ENCODE measurements at places on chromosomes 12 and 14.

DNA sequence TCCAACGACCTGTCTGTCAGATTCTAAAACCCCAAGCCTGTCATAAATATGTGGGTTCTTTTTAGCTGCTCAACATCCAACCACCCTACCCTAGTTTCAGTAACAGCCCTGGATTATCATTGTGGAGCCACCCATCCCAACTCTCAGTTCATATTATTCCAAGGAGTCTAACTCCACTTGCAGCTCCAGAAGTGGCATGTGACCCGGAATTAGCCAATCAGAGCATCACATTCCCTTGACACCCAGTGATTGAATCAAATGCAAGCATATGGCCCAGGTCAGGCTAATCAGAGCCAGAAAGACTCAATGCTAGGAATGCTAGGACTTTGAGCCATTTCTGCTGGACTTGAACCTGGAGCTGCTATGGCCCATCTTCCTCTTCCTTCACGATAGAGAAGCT is 17.1 kb upstream of the HSP90B1 start:
- H3K36me3 ChIP-seq, result peaks cover 2% of the 10 kb centered on the region
- no peak for DNase-seq
- H3K27me3 ChIP-seq, result peaks cover 17% of the 10 kb centered on the region
- no peak overlapping the region for H3K27ac ChIP-seq

DNA sequence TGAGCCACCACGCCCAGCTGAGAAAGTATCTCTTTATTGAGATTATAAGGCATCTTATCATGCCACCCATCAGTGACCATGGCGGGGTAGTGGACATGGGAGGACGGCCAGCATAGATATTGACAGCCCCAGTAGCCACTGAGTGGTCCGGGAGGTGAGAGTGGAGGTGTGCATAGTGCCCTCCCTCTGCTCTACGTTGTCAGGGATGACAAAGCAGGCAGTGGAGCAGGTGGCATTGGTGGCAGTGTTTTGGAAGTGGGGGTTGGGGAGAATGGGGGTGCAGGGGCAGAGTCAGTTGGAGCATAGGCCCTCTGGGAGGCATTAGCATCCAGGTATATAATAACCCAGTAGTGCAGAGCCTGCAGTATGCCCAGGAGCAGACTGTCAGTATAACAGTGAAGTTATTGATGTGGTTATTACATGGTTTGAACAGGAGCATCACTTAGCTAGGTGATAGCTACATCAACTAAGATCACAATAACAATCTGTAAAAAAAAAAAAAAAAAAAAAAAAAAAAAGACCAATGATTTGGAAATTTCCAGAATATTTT is 41.1 kb downstream of the GNG2 start:
- H3K4me1 ChIP-seq, result peaks cover 76% of the 10 kb centered on the region
- H3K4me3 ChIP-seq, result peak overlapping the region; percentile 17
- H3K36me3 ChIP-seq, result peaks cover 47% of the 10 kb centered on the region
- no peaks in the 10 kb centered on the region for H3K27me3 ChIP-seq

DNA sequence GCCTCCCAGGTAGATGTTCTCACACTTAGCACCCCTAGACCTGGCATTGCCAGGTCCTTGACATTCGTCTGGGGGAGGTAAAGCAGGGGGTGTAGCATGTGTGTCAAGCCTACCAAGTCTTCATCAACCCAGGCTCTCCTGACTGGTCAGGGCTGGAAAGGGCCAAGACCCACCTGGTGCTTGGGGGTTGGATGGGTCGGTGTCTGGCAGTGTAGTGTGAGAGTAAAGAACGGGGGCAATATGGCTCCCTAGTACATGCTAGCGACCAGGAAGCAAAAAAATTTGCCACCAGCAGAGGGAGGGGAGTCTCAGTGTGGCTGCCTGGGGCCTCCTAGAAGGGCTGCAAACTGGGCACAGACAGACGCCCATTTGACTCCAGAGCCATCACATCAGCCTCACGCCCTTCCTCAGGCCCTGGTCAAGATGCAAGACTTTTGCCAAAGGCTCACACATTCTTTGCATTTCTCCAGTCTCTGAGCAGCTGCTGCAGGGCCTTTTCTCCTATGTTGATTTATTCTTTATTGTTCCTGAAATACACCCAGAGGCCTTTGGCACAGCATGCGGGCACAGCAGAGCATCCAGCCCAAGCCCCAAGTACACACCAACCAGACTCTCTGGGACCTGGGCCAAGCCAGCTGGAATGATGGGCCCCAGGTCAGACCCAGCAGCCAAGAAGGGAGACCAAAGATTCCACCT is 38.3 kb upstream of the PNMA1 start:
- H3K27me3 ChIP-seq, result no peaks in the 10 kb centered on the region
- DNase-seq, result no peak
- peaks cover 18% of the 10 kb centered on the region for H3K36me3 ChIP-seq
- peak overlapping the region; percentile 98 for H3K27ac ChIP-seq

- H3K27ac ChIP-seq, result no peak overlapping the region
- DNase-seq, result no peak
- H3K4me3 ChIP-seq, result no peak overlapping the region
- no peaks in the 10 kb centered on the region for H3K36me3 ChIP-seq
- H3K4me1 ChIP-seq, result no peaks in the 10 kb centered on the region
- peaks cover 7% of the 10 kb centered on the region for H3K27me3 ChIP-seq
Measured at GRCh38 chr12:24233519-24234246, 284.2 kb upstream of the SOX5 start.

- no peak for DNase-seq
- no peaks in the 10 kb centered on the region for H3K4me1 ChIP-seq
- no peak overlapping the region for H3K4me3 ChIP-seq
- H3K36me3 ChIP-seq, result no peaks in the 10 kb centered on the region
- H3K27ac ChIP-seq, result no peak overlapping the region
Measured at GRCh38 chr14:96710060-96710666, 87.0 kb upstream of the VRK1 start.

DNA sequence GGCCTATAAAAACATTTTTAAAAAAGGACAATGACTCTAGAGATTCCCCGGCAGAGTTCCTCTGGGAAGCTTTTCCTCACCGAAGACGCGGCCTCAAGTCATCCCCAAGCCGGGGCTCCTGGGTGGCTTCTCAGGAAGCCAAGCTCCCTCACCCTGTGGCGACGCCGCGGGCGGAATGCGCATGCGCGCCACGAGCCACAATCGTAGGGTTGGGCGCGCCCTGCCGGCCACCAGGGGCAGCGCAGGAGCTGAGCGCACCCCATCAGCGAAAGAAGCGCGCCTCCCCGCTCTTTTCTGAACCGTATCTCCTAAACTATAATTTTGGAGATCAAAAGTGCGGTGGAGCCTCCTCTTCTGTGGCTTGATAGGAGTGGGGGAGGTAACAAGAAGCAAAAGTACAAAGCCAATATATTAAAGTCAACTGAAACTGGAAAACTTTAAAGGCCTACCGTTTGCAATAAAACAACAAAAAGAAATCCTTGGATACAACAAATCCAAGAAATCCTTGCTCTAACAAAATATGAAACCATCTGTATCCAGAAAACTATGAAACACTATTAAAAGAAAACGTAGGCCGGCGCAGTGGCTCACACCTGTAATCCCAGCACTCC is 17.4 kb upstream of the CHFR start:
- H3K27me3 ChIP-seq, result no peaks in the 10 kb centered on the region
- H3K4me3 ChIP-seq, result peak overlapping the region; percentile 38
- DNase-seq, result peak; percentile 75
- H3K27ac ChIP-seq, result peak overlapping the region; percentile 80
- peaks cover 11% of the 10 kb centered on the region for H3K36me3 ChIP-seq

GRCh38 chr12:34398706-34399630 is 376.7 kb downstream of the ALG10 start:
- H3K36me3 ChIP-seq, result no peaks in the 10 kb centered on the region
- no peak overlapping the region for H3K4me3 ChIP-seq
- DNase-seq, result peak; percentile 6
- H3K27ac ChIP-seq, result no peak overlapping the region

DNA sequence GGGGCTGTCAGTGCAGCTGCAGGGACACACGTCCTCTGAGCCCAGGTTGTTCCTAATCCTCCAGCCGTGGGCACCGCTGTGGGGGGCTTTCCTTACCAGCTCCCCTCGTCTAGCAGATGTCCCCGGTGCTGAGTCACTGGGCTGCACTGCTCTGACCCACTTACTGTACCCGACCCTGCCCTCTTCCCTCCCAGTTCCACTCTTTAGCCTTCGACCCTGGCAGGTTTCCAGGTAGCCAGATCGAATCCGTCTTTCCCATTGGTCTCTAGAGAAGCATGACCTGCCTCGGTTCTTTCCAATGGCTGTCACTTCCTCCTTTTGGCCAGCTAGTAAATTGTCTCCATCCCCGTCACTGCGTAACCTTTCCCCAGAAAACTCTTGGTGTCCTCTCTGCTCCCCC is 48.4 kb downstream of the ELK3 start:
- peaks cover 57% of the 10 kb centered on the region for H3K4me1 ChIP-seq
- H3K4me3 ChIP-seq, result peak overlapping the region; percentile 73
- H3K27ac ChIP-seq, result peak overlapping the region; percentile 98
- no peaks in the 10 kb centered on the region for H3K27me3 ChIP-seq

DNA sequence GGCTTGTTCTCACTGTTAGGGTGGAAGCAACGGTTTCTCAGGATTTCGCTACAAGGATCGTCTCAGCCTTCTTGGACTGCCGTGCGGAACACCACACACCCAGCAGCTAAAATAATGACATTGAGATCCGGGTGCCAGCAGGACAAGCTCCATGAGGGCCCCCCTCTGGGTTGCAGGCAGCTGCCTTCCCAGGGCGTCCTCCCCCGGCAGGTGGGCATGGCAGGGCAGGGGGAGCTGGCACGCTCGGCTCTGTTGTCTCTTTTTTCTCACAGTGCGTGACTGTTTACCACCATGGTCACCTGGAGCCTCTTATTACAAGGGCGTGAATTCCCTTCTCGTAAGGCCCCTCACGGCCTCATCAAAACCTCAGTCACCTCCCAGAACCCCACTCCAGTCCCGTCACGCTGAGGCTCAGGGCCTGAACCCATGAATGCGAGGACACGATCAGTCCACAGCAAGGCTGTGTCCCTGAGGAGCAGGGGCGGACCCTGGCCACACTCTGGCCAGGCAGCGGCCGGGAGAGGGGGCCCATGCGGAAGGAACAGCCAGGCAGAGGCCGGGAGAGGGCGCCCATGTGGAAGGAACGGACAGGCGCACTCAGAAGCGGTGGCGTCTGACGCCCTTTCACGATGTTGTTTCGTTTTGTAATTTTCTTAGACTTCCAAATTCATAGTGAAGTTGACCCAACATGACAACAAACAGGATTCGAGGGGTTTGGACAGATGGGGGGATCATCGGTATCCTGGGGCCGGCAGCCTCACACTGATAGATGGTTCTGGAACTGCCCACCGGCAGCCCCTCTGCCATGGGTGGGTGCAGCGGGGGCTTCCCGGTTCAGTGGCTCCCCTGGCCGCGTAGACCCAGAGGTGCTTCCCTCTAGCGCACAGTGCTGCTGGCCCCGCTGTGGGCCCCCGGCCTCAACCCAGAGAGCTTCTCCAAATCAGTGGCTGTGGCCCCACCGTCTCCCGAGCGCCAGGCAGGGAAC is 10.0 kb downstream of the LRCOL1 start:
- H3K36me3 ChIP-seq, result peaks cover 15% of the 10 kb centered on the region
- peaks cover 57% of the 10 kb centered on the region for H3K27me3 ChIP-seq
- peaks cover 26% of the 10 kb centered on the region for H3K4me1 ChIP-seq
- DNase-seq, result no peak
- H3K4me3 ChIP-seq, result peak overlapping the region; percentile 70

GRCh38 chr12:27644158-27644845 is 51.9 kb upstream of the REP15 start:
- no peaks in the 10 kb centered on the region for H3K36me3 ChIP-seq
- no peaks in the 10 kb centered on the region for H3K27me3 ChIP-seq
- H3K4me3 ChIP-seq, result no peak overlapping the region
- no peaks in the 10 kb centered on the region for H3K4me1 ChIP-seq
- no peak overlapping the region for H3K27ac ChIP-seq

- no peak overlapping the region for H3K27ac ChIP-seq
- DNase-seq, result no peak
- peaks cover 24% of the 10 kb centered on the region for H3K27me3 ChIP-seq
- no peaks in the 10 kb centered on the region for H3K4me1 ChIP-seq
Measured at GRCh38 chr14:76093077-76093476, 58.6 kb upstream of the GPATCH2L start.

GRCh38 chr12:126910570-126910969 is 1356.4 kb upstream of the TMEM132C start:
- no peak for DNase-seq
- H3K4me1 ChIP-seq, result no peaks in the 10 kb centered on the region
- no peak overlapping the region for H3K27ac ChIP-seq
- no peaks in the 10 kb centered on the region for H3K36me3 ChIP-seq
- peaks cover 16% of the 10 kb centered on the region for H3K27me3 ChIP-seq

GRCh38 chr12:103930787-103931735 is 851 bp downstream of the HSP90B1 start:
- H3K27ac ChIP-seq, result peak overlapping the region; percentile 98
- peaks cover 57% of the 10 kb centered on the region for H3K36me3 ChIP-seq
- DNase-seq, result no peak
- peaks cover 73% of the 10 kb centered on the region for H3K4me1 ChIP-seq
- no peaks in the 10 kb centered on the region for H3K27me3 ChIP-seq

DNA sequence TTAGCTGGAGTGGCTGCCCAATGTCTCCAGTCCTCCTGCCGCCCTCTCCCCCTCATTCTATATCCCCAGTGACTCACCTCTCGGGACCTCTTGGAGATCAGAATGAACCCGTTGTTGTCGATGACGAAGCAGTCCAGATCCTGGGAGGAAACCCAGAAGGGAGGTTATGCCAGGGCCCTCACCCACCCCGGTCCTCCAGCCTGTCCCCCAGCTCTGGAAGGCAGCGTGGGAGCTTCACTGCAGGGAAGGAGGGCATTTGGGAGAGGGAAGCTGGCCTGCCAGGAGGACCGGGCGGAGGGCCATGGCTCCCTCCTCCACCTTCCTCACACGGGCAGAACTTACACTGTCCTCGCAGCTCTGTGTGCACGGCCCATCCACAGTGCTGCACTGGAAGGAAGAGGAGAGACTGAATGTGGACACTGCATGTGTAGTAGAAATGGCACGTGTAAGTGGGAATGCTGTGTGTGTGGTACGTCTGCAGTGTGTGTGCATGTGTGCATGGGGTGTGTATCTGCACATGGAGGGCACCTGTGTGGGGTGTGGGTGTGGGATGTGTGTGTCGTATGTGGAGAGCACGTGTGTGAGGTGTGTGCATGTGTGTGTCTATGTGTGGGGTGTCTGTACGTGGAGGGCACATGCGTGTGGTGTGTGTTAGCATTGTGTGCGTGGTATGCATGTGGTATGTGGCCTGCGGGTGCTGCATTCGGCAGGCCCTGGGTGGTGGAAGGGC is 10.0 kb upstream of the LRTM2 start:
- H3K27me3 ChIP-seq, result peaks cover 6% of the 10 kb centered on the region
- no peak overlapping the region for H3K27ac ChIP-seq
- no peaks in the 10 kb centered on the region for H3K4me1 ChIP-seq
- H3K36me3 ChIP-seq, result peaks cover 1% of the 10 kb centered on the region
- peak overlapping the region; percentile 55 for H3K4me3 ChIP-seq
- no peak for DNase-seq

Data from central memory CD8-positive, alpha-beta T cell (primary cell).